Dermis blood vessel endothelial cell (primary cell): ENCODE measurements at places on chromosomes 16 and 17. TPM values are rescaled to one million over a fixed set of nuclear protein-coding genes. Genes with fewer than 3 reads are reported as not detected.

PRAC1 gene
- not detected in 2 replicates for total RNA-seq

FOXO3B gene
- total RNA-seq = 3.0 and 4.1 TPM in 2 replicates

ASPSCR1 gene
- 18.3 and 20.1 TPM in 2 replicates for total RNA-seq

CMTM2 gene
- total RNA-seq = 0.34 TPM in 1 of 2 replicates, not detected in the other

TSC2 gene
- 40.8 and 59.3 TPM in 2 replicates for total RNA-seq

FOXN1 gene
- not detected in 2 replicates for total RNA-seq

ZFHX3 gene
- 5.6 and 9.1 TPM in 2 replicates for total RNA-seq

KRT36 gene
- 0.14 and 0.17 TPM in 2 replicates for total RNA-seq

PRKCB gene
- total RNA-seq = not detected in 2 replicates

SPATA32 gene
- 0.05 TPM in 1 of 2 replicates, not detected in the other for total RNA-seq
